ENCODE measurements at places on chromosomes 7 and 10.

DNA sequence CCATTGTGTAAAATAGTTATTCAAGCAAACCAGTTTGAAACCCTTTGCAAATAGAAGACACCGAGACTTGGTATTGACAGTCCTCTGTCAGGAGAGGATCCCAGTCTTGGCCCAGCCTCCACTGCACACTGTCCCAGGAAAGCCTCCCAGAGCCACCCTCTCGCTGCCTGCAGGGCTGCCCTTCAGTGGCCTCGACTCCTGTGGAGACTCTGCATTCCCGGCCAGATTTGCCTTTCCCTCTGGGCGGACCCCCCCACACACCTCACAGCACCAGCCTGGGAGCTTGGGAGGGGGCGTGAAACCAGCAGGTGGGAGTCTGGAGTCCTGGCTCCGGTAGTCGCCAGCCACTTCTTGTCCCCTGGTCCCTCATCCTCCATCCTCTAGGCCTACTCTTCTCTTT lies 48.7 kb downstream of the GRK5 start:
- no peak for DNase-seq

DNA sequence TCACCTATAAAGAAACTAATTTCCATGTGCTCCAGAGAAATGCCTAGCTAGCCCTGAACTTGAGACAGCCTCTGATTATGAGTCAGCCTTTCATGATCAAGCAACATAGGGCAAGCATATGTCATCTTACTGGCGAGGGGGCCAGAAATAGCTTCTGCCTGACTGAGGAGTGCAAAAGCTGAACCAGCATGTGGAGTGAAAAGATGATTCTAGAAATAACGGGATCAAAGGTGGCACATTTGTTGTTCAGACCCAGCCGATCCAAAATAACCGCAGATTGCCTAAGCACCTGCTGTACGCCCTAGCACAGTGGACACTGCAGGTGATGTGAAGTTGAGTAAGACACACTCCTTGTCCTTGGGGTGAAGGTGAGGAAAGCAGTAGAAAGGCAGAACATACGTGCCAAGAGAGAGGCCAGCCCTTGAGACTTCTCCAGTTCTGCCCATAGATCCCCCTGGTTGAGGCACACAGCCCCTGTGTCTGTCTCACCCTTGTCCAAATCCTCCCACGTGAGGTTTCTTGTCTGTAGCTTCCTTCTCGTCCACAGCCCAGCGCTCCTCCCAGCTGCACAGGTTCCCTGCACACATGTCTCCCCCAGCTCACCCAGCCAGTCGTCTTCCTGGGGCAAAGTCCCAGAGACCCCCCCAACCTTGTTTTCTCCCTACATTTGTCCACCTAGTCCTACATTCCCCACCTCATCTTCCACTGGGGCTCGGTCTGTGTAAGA lies 2.8 kb upstream of the BCL7B start:
- no peak for DNase-seq

GRCh38 chr7:104983578-104984539 lies 30.1 kb upstream of the KMT2E start:
- DNase-seq = peak; percentile 91

DNA sequence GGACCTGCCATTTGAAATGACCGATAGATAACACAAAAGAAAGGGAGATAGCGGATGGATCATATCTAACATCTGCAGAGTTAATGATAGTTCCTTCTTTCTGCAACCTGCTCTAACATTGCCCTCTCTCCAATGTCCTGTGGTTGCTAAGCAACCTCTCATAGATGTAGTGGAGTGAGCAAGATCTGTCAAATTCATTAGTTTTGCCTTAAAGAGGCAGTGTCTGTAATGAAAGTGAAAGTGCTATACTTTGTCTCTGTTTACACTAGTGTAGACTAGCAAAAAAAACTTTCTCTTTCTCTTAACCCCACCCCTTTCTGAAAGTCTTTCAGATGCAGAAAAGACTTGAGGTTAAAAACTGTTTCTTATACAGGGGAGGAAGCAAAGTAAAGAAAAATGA lies 1196.9 kb downstream of the SORCS3 start:
- no peak for DNase-seq

- DNase-seq = no peak
Observed at GRCh38 chr10:73953665-73954064, 42.7 kb downstream of the PLAU start.

DNA sequence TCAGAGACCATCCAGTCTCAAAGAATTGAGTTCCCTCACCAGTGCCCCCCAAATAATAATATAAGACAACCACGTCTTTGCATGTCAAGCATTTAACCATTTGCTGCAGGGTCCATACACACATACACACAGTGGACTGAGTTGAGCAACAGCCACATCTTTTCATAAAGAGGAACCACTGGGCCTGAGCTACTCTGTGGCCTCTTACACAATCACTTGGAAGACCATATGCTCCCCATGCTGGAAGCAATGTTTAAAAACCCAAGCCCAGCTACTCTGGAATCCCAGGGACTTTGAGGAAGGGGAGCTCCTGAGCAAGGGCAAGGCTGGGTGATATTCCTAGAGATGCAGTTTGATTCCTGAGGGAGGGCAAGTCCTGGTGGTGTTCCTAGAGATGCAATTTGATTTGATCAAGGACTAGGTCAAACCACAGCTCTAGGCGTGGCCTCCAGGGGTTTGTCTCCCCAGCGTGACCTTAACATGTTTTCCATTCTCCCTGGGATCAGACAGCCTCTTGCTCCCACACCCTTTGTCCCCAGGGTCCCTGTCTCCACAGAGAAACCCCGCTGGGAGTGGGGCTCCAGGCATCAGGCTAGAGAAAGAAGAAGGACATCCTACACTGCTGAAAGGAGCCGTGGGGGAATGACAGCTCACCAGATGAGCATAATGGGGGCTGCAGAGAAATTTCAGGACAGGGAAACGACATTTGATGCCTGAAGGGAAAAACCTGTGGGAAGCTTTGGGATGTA lies 376.2 kb upstream of the MGMT start:
- no peak for DNase-seq

DNA sequence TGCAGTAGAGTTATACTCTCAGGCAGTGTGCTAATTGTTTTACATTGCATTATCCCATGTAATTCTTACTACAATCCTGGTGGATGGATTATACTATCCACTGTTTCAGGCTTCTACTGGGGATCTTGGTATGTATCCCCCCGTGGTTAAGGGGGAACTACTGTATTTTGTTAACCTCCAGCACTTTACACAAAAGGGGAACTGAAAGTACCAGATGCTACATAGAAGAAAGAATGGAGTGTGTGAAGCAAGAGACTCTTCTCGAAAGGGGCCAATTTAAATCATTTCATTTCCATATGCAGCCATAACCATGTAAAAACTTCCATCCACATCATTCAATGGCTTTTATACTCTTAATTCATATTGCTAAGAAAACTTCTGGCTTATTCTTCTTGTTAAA lies 69.4 kb downstream of the C1GALT1 start:
- no peak for DNase-seq

DNA sequence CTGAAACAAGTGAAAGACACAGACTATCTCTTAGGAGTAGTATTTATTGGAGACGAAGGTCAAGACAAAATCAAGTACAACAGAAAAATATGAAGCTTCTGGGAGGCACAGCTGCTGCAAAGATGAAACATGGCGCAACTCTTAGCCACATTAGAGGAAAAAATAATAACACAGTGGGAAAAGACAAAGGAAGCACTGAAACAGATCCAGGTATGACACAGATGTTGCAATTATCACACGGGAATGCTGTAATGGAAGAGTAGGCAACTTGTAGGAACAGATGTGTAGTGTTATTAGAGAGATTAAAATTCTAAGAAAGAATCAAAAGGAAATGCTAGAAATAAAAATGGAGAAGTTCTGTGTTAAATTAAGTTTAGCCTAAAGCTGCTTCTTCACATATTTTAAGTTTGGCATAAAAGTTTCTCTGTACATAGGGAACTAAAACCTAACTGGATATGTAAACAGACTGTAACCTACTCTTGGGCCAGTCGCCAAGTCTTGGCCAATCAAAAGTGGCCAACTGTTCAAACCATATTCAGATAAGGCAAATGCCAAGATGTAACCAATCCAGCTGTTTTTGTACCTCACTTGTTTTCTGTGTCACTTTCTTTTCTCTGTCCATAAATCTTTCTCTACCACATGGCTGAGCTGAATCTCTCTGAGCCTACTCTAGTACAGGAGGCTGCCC lies 1132.0 kb upstream of the LRRTM3 start:
- DNase-seq = no peak

DNA sequence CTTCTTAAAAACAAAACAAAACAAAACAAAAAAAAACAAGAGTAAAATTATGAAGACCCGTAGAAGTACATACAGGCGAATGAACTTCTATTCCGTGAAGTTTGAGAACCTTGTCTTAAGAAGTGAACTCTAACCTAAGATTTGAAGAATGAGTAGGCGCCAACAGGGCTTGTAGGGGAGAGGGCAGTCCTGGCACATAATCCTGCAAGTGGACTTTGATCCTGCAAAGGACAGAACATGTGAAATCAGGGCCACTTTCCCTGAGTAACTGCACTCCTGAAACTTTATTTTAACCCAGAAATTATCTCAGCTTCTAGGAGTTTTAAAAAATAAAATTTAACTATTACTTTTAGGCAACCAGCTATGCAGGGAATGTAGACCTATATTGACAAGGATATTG lies 62.0 kb downstream of the GNAT3 start:
- no peak for DNase-seq

GRCh38 chr7:84077336-84077735 lies 117.3 kb downstream of the SEMA3A start:
- DNase-seq = no peak

- peak; percentile 46 for DNase-seq
Observed at GRCh38 chr10:99981581-99982199, 28.1 kb downstream of the DNMBP start.

- no peak for DNase-seq
Observed at GRCh38 chr7:122467661-122468449, 163.3 kb upstream of the FEZF1 start.

GRCh38 chr10:128630787-128631252 lies 504.6 kb upstream of the MKI67 start:
- no peak for DNase-seq

- no peak for DNase-seq
Observed at GRCh38 chr10:91944880-91945630, 21.5 kb downstream of the BTAF1 start.

- no peak for DNase-seq
Observed at GRCh38 chr7:141906285-141906684, 9.9 kb upstream of the OR9A4 start.

All from D341Med (cell line).